Karpas-422 (cell line): ENCODE measurements at places on chromosomes 7 and 10.

- H3K27ac ChIP-seq = no peak overlapping the region
- no peak overlapping the region for H3K4me3 ChIP-seq
- H3K36me3 ChIP-seq = no peaks in the 10 kb centered on the region
- DNase-seq = peak; percentile 73
- no peaks in the 10 kb centered on the region for H3K27me3 ChIP-seq
Observed at GRCh38 chr10:34522546-34522945, 292.6 kb downstream of the PARD3 start.

GRCh38 chr7:34486371-34486770, 171.6 kb upstream of the NPSR1 start:
- no peak overlapping the region for H3K4me3 ChIP-seq
- DNase-seq = no peak
- no peaks in the 10 kb centered on the region for H3K36me3 ChIP-seq
- no peaks in the 10 kb centered on the region for H3K4me1 ChIP-seq
- no peak overlapping the region for H3K27ac ChIP-seq

DNA sequence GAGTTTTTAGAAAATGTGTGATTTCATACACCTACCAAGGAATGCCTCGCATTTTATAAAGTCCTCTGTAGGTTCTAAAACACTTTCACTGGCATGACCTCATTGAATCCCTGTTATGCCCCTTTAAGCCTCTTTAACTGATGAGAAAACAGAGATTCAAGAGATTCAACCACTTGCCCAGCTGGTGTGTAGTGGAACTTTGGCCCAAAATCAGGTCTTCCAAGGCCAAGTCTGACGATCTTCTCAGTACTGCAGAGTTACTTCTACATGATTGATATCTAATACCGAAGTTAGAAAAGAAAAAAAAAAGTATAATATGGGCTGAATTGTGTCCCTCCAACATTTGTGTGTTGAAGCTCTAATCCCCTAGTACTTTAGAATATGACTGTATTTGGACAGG, 202.0 kb downstream of the WDR11 start:
- no peaks in the 10 kb centered on the region for H3K4me1 ChIP-seq
- no peak overlapping the region for H3K27ac ChIP-seq
- no peak for DNase-seq
- H3K27me3 ChIP-seq = no peaks in the 10 kb centered on the region
- H3K4me3 ChIP-seq = no peak overlapping the region

GRCh38 chr10:111873621-111874135, 309.9 kb downstream of the GPAM start:
- DNase-seq = no peak
- no peak overlapping the region for H3K27ac ChIP-seq
- no peaks in the 10 kb centered on the region for H3K36me3 ChIP-seq

GRCh38 chr7:101370836-101371235, 8.2 kb downstream of the COL26A1 start:
- no peaks in the 10 kb centered on the region for H3K36me3 ChIP-seq
- no peak for DNase-seq
- no peak overlapping the region for H3K27ac ChIP-seq
- H3K4me3 ChIP-seq = no peak overlapping the region
- H3K4me1 ChIP-seq = no peaks in the 10 kb centered on the region
- no peaks in the 10 kb centered on the region for H3K27me3 ChIP-seq

- H3K4me1 ChIP-seq = peaks cover 7% of the 10 kb centered on the region; the same call in 1 of the 2 replicates
- peak; percentile 34 for DNase-seq
- no peaks in the 10 kb centered on the region for H3K36me3 ChIP-seq
- no peak overlapping the region for H3K27ac ChIP-seq
Observed at GRCh38 chr10:43262902-43263466, 3.9 kb downstream of the RASGEF1A start.

GRCh38 chr7:66679633-66680244, 51.1 kb downstream of the KCTD7 start:
- no peaks in the 10 kb centered on the region for H3K36me3 ChIP-seq
- peaks cover 68% of the 10 kb centered on the region for H3K4me1 ChIP-seq
- H3K27me3 ChIP-seq = no peaks in the 10 kb centered on the region
- H3K27ac ChIP-seq = peak overlapping the region; percentile 83

DNA sequence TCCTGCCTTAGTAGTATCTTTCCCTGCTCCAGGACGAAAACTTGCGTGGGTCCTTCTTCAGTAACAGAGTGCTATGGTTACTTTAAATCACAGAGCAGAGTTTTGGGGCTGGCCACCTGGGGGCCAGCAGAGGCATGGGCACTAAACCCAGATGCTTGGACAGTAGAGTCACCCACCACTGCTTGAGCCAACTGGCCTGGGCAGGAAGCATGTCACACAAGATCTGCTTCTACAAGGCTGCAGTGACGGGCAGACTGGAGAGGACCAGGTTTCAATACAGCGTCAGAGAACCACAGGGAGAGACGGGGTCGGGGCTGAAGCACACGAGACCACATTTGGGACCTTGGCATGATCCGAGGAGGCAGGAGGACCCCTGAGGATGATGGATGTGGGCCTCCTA, 14.3 kb upstream of the DMBT1 start:
- no peak overlapping the region for H3K27ac ChIP-seq
- H3K36me3 ChIP-seq = no peaks in the 10 kb centered on the region
- H3K27me3 ChIP-seq = no peaks in the 10 kb centered on the region
- no peak overlapping the region for H3K4me3 ChIP-seq
- peaks cover 12% of the 10 kb centered on the region for H3K4me1 ChIP-seq
